Suprapubic skin (tissue), 4 donors: ENCODE measurements at places on chromosomes 6 and 20. TPM values are rescaled to one million over a fixed set of nuclear protein-coding genes. Genes with fewer than 3 reads are reported as not detected.

Gene CRISP2
- 0.59 TPM for total RNA-seq

Gene UNC5CL
- total RNA-seq = 0.19 TPM

DNA sequence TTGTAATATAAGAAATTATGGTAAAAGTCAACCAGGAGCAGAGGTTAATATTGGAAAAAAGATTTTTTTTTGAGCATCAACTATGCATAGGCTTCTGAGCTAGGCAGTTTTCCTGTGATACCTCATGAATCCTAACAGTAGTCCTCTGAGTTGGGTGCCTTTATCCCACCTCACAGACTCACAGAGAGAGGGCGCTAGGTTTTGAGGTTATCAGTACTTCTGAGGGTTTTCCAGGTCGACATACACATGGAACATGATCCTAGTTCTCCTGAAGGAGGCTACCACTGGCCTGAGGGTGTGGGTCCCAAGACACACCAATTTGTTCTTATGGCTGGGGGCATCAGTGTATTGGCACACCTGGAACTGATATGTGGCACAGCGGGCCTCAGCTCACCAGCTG, 358.8 kb upstream of the JAG1 start:
- no peak for DNase-seq

- DNase-seq = no peak
Measured at GRCh38 chr20:48717095-48717672, 110.6 kb downstream of the PREX1 start.
